ENCODE measurements at places on chromosomes 5 and 9.

- no peak for DNase-seq
These were observed 33.8 kb downstream of the GPBP1 start for GRCh38 chr5:57207681-57208080.

DNA sequence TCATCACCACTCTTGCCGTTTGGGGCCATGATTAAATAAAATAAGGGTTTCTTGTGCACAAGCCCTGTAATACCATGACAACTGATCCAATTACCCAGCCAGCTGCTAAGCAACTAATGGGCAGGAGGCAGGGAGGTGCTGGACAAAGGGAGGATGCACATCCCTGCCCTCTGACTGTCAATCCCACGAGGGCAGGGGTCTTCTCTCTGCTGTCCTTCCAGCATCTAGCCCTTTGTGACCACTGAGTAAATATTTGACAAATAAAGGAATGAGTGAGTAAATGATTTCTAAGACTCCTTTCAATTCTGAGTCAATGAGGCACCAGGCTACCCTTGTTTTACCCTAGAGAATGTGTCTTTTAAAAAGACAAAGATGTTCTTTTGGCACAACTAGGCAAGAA, 247.1 kb downstream of the SYK start:
- no peak for DNase-seq

- DNase-seq, result no peak
These were observed 274.8 kb downstream of the DOCK8 start for GRCh38 chr9:489198-490197.

DNA sequence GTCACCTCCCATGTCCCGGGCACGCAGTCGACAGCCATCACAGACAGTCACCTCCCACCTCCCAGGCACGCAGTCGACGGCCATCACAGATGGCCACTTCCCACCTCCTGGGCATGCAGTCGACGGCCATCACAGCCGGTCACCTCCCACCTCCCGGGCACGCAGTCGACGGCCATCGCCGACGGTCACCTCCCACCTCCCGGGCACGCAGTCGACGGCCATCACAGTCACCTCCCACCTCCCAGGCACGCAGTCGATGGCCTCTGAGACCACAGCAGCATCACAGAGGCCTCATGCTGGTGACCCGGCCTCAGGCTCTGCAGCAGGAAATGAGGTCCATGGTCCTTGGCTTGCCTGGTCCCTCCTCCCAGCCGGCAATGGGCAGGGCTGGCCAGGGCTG, 5.5 kb upstream of the SLC6A19 start:
- DNase-seq, result no peak

DNA sequence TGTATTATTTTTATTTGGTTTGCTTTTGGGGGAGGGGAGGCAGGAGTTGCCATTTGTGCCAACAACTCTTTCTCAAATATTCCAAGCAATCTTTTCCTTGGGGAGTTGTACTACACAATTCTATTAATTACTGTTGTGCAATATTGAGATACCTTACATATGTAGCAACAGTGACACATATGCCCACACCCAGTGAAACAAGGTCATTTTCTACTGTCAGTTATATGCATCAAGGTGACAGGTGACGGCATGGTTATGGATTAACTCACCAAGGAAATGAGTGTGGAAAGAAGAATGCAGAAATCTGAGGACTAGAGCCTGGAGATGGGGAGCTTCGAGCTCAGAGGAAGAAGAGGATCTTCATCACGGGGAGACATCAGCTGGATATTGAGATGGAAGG, 17.9 kb upstream of the MSMP start:
- DNase-seq, result no peak

DNA sequence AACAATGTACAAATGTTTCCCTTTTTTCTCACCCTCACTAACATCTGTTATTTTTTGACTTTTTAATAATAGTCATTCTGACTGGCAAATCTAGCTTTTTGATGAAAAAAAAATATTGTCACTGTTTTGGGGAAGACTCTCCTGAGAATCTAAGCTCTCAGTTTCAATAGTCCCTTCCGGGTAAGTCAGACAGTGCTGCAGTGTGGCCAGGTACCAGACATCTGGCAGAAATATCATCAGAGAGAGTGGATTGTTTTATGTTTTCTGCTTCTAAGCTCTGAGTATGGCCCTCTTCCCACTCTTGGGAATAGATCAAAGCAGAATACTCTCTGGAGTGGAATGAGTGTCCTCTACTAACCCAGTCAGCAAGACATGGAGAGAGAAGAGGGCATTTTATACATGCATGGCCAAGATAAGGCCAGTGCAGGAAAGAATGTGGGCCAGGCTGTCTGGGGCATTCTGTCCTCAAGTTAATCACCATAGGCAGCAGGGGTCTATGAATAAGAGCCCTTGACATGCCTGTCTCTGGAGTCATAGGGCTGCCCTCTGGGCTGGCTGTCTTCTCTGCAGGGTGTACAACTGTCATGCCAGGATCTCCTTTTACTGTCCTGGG, 38.5 kb upstream of the OR2S2 start:
- no peak for DNase-seq

DNA sequence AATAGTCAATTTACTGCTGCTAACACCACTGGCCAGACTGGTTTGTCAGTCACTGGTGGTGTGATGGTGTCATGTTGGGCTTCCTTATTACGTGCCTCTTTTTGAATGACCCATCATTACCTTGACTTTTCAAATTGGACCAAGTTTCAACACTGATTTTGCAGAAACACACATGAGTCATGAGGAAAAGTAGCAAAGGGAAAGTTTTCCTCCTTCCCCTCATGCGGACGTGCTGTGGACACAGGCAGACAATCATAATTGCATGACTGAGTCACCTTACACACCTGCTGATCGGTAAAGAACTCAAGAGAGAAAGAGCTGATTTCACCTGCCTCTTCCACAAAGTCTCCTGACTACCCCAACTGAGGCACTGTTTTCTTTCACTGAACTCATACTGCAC, 324.5 kb downstream of the ARRDC3 start:
- no peak for DNase-seq

GRCh38 chr5:99070822-99071221, 142.0 kb upstream of the CHD1 start:
- DNase-seq, result no peak

DNA sequence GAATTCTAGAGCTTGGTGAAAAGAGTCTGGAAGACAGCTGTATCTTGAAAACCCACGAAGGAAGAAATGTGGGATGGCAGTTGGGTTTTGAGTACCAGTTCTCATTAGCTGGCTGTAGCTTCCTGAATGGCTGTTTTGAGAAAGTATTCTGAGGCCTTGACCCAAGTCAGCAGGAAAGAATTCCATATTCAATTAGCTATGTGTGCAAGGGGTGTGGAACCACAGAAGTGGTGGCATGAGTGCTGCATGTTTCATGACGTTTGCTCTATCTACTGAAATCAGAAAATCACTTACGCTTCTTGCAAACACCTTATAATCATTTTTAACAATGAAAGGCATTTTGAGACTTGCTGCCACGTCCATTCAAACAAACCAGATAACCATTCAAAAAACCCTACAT, 69.1 kb downstream of the TRPM3 start:
- no peak for DNase-seq

DNA sequence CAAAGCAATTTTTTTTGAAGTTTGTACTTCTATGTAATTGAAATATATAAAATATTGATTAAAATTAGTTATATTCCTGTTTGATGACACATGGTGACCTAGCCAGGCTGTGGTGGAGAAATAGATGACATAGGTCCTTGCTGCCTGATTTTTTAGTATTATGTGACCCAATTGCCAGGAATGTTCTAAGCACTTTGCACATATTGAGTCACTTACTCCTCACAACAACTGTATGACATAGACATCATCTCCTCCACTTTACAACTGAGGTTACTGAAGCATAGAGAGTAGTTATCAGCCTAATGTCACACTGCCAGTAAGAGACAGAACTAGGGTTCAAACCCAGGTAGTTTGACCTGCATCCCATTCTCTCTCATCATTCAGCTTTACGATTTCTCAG, 26.2 kb upstream of the SNX18 start:
- DNase-seq, result no peak

DNA sequence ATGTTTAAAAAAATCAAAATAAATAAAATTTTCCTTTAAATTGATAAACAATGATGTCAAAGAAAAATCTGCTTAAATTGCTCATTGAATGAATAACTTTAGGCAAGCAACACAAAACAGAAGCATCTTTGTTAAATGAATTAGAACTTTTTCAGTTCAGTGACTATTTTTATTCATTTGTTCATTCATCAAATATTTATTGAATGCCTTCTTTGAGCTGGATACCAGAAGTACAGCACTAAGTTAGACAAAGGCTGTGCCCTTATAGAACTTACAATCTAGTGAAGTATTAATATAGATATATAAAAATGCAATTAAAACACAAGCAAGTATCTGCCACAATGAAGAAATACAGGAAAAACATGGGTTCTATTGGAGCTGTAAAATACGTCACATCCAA, 10.8 kb downstream of the FNIP1 start:
- DNase-seq, result no peak

DNA sequence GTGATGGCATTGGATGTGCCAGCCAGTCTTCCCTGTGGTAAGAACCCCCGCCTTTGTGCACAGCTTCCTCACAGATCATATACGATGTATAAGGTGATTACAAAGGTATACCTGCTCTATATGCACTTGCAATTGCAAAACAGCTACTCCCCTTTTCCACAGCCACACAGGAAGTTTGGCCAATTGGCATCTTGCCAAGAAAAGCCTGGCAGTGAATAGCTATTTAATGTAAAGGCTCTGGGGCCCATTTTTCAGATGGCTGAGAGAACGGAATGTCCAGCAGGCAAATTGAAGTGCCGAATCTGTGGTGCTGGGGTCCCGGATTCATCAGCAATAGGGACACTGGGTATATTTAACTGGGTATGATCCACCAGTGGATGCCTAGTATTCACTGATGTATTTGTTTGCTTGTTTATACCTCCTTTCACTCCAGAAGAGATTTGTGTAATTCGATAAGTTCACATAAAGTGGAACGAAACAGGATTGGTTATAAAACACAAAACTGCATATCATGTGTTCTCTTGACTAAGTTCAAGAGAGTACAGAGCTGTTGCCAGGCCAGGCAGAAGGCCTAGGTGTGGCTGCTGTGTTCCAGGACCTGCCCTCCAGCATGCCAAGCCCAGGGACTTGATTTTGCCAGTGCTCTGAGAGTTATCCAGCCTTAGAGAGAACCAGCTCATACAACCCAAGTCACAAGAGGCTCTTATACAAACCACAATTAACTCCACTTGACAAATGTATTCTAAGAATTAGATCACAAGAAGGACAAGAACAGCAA, 27.7 kb upstream of the GABRP start:
- DNase-seq, result peak; percentile 45

DNA sequence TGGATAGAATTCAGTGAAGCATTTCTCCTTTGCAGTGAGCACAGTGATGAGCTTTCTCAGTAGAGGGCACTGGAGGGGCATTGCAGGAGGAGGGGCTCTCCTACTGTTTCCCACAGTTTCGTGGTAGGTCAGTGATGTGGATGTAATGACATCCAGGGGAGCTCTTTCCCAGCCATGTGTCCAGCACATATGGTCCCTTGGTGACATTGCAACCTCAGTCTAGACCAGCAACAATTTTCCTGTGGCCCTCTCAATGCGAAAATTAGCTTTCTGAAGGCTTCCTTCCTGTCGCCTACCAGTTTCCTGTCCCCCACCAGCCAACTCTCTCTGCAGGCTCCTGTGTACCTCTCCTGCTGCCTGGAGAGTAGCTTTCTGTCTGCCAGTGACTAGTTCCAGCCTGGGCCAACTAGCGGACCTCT, 6.9 kb upstream of the PDCL start:
- no peak for DNase-seq

DNA sequence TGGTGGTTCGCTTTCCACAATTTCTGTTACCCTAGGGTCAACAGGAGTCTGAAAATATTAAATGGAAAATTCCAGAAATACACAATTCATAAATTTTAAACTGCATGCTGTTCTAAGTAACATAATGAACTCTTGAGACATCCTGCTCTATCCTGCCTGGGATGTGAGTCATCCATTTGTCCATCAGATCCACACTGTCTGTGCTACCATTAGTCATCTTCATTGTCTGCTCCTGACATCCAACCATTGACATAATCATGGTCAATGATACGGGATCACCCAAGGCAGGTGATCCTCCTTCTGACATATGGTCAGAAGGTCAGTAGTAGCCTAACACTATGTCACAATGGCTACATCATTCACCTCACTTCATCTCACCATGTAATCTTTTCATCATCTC, 276.7 kb upstream of the KIF2A start:
- DNase-seq, result no peak

- DNase-seq, result no peak
These were observed 129.7 kb downstream of the RAPGEF6 start for GRCh38 chr5:131505237-131505908.

- DNase-seq, result no peak
These were observed 85.2 kb downstream of the GRAMD2B start for GRCh38 chr5:126508251-126508961.

- no peak for DNase-seq
These were observed 4.9 kb downstream of the SLC34A3 start for GRCh38 chr9:137235424-137236237.

DNA sequence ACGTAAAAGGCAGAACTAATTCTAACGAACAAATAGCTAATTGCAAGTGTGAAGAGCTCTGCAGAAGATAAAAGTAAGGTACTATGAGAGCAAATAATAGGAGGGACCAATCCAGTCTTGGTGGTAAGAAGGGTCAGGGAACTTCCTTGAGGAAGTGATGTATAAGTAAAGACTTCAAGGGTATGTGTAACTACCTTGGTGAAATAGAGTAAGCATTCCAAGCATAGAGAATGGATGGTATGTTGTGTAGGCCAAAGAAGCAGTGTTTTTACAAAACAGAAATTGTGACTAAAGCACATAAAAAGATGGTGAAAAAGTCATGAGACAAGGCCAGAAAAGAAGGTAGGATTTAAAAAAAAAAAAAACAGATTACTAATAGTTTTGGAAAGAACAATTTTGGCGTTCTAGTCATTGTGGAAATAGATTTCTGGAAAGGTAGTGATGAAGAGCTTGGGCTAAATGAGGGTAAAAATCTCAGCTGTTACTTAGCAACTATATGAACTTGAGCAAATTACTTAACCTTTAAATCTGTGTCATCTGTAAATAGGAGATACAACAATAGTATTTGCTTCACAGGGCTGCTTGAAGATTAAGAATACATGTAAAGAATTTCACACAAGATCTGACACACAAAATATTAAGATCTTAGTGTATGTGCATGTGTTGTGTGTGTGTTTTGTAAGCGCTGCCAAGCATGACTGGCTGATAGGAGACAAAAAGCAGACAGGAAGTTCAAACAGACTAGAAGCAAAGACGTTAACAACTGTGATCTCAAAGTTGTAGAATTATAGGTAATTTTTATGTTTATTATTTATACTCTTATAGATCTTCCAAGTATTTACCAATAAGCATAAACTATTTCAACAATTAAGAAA, 73.5 kb downstream of the NR6A1 start:
- no peak for DNase-seq

DNA sequence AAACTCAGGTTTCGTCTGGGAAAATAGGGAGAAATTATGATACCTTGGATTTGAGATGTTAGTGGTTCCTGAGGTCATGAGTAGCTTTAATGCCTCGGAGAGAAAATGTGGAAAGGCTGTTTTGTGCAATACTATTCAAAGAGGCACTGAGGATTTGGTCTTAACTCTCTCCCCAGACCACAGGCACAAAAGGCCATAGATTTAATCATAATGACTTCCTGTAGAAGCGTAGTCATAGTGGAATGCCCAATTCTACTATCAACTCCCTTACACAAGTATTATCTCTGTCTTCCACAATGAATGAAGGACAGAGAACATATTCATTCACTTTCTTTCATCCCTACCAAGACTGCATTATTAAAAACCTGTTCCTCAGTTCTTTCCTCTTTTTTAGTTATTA, 153.0 kb upstream of the FTMT start:
- no peak for DNase-seq
